HT-29 (cell line): ENCODE measurements at places on chromosomes 1 and 21. TPM values are rescaled to one million over a fixed set of nuclear protein-coding genes. Genes with fewer than 3 reads are reported as not detected.

The CTXND2 gene
- total RNA-seq = not detected in 2 replicates

The RXFP4 gene
- total RNA-seq = 0.47 and 3.1 TPM in 2 replicates

The SH2D1B gene
- not detected in 2 replicates for total RNA-seq

The SH3D21 gene
- 12.6 and 14.8 TPM in 2 replicates for total RNA-seq

The NCAM2 gene
- not detected in 2 replicates for total RNA-seq

The ATP13A2 gene
- 82.3 and 114 TPM in 2 replicates for total RNA-seq

The GUCA2A gene
- 0.69 and 1.7 TPM in 2 replicates for total RNA-seq

The ZNF593OS gene
- total RNA-seq = 1.6 TPM in 1 of 2 replicates, not detected in the other

The ARMH1 gene
- total RNA-seq = 0.15 and 0.99 TPM in 2 replicates

The LDLRAD2 gene
- total RNA-seq = 0.16 and 0.56 TPM in 2 replicates

The KAZN gene
- total RNA-seq = 0.38 and 1.1 TPM in 2 replicates

The G0S2 gene
- total RNA-seq = 3.2 TPM in 2 replicates

The KDM5B gene
- total RNA-seq = 15.1 and 23.8 TPM in 2 replicates

The AK5 gene
- total RNA-seq = not detected in 2 replicates

The LCE1C gene
- not detected in 2 replicates for total RNA-seq

The COL24A1 gene
- total RNA-seq = not detected in 2 replicates

The PLEKHN1 gene
- total RNA-seq = 2.4 and 9.3 TPM in 2 replicates

The SLAMF1 gene
- total RNA-seq = not detected in 2 replicates

The CLDN19 gene
- not detected in 2 replicates for total RNA-seq

The GJB4 gene
- 1.3 and 1.9 TPM in 2 replicates for total RNA-seq

The S100A7 gene
- not detected in 2 replicates for total RNA-seq

The ZNF644 gene
- total RNA-seq = 24.1 and 26.0 TPM in 2 replicates

The MRPS6 gene
- total RNA-seq = 19.0 TPM in 2 replicates

The BECN2 gene
- not detected in 2 replicates for total RNA-seq

The PCNX2 gene
- total RNA-seq = 11.8 and 20.2 TPM in 2 replicates

The OR2T33 gene
- not detected in 2 replicates for total RNA-seq

The SHISAL2A gene
- total RNA-seq = not detected in 2 replicates

The RC3H1 gene
- 9.3 and 9.6 TPM in 2 replicates for total RNA-seq

The DNAJC28 gene
- 0.20 and 0.42 TPM in 2 replicates for total RNA-seq

The SFN gene
- total RNA-seq = 170 and 192 TPM in 2 replicates

The VASH2 gene
- 0.55 and 2.9 TPM in 2 replicates for total RNA-seq

The GBP5 gene
- total RNA-seq = 0.03 TPM in 1 of 2 replicates, not detected in the other

The COL8A2 gene
- total RNA-seq = not detected in 2 replicates

The ANKRD35 gene
- 0.29 and 0.46 TPM in 2 replicates for total RNA-seq

The ELAPOR1 gene
- total RNA-seq = 0.44 and 0.71 TPM in 2 replicates

The TTF2 gene
- total RNA-seq = 27.8 and 29.5 TPM in 2 replicates

The PHC2 gene
- 148 and 166 TPM in 2 replicates for total RNA-seq

The UBXN11 gene
- total RNA-seq = 22.0 and 26.8 TPM in 2 replicates

The VANGL1 gene
- total RNA-seq = 26.6 and 27.6 TPM in 2 replicates

The FAM43B gene
- not detected in 2 replicates for total RNA-seq

The DNAJC8 gene
- 29.3 and 31.7 TPM in 2 replicates for total RNA-seq

The CELA2A gene
- not detected in 2 replicates for total RNA-seq

The FNDC10 gene
- not detected in 2 replicates for total RNA-seq

The PTPN22 gene
- 0.05 TPM in 1 of 2 replicates, not detected in the other for total RNA-seq

The CRNN gene
- not detected in 2 replicates for total RNA-seq

The DNMT3L gene
- not detected in 2 replicates for total RNA-seq

The TMEM61 gene
- 3.0 and 4.8 TPM in 2 replicates for total RNA-seq

The KCNJ9 gene
- total RNA-seq = not detected in 2 replicates

The MYOM3 gene
- total RNA-seq = 19.8 and 20.7 TPM in 2 replicates

The FMOD gene
- total RNA-seq = 0.10 TPM in 1 of 2 replicates, not detected in the other

The TRABD2B gene
- 0.05 TPM in 1 of 2 replicates, not detected in the other for total RNA-seq

The UBXN10 gene
- 3.1 and 3.2 TPM in 2 replicates for total RNA-seq

The CELSR2 gene
- total RNA-seq = 1.1 and 1.4 TPM in 2 replicates

The MMP23B gene
- 0.10 and 1.3 TPM in 2 replicates for total RNA-seq

The PLEKHG5 gene
- 12.5 and 14.6 TPM in 2 replicates for total RNA-seq

The DARS2 gene
- 11.1 and 14.5 TPM in 2 replicates for total RNA-seq

The OR2L2 gene
- not detected in 2 replicates for total RNA-seq
